ENCODE measurements at places on chromosomes 2 and 18. TPM values are rescaled to one million over a fixed set of nuclear protein-coding genes. Genes with fewer than 3 reads are reported as not detected.
A peak's percentile ranks its signal among the peaks of the same experiment; 100 is the strongest.

FAHD2B gene
- total RNA-seq: 33.0 TPM

UGT1A4 gene
- not detected for total RNA-seq

ERMN gene
- total RNA-seq: 0.04 TPM

IL18RAP gene
- not detected for total RNA-seq

ARHGAP28 gene
- total RNA-seq: 24.5 TPM

GRCh38 chr2:237306083-237306786, 107.7 kb downstream of the COL6A3 start:
- no peak for DNase-seq

GRCh38 chr2:216030216-216030615, 16.9 kb upstream of the MREG start:
- no peak for DNase-seq

DNA sequence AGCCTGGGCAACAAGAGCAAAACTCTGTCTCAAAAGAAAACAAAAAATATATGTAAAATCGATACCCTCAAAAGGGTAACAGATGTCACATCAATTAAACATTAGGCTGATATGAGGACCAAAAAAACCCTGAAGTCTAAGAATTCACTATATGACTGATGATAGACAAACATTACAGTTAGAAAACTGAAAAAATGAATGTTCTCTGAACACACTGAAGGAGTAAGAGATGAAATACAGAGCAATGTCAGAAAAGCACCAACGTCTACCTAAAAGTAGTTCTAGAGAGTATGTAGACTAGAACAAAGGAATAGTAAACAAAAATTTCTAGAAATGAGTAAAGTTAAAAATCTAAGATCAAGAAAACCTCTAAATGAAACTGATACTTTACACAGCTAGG, 81.9 kb downstream of the SLC66A3 start:
- no peak for DNase-seq

DNA sequence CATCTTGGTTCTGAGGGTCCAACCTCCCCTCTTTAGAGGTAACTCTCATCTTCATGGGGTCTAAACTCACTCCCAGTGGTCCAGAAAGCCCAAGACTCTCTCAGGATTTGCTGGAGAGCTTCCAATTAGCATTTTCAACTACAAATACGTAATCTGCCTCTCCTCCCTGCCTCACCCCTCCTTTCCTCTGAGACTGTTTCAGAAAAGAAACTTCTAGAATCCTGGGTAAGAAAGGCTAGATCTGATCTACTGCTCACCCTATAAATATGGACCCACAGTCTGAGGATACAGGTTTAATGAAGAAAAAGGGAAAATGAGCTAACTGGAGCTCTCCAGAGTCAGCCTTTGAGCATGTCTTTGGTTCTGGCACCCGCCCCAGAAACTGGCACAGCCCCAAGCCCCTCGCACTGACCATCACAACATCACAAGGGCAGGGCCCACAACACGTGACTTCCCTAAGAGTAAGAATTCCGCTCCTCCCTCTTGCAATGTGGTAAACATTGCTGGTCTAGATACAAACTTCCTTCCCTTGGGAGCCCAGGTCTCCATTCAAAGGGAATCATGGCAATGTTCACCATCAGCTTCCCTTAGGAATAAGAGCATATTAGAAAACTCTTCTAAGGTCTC, 21.7 kb upstream of the IHH start:
- no peak for DNase-seq

DNA sequence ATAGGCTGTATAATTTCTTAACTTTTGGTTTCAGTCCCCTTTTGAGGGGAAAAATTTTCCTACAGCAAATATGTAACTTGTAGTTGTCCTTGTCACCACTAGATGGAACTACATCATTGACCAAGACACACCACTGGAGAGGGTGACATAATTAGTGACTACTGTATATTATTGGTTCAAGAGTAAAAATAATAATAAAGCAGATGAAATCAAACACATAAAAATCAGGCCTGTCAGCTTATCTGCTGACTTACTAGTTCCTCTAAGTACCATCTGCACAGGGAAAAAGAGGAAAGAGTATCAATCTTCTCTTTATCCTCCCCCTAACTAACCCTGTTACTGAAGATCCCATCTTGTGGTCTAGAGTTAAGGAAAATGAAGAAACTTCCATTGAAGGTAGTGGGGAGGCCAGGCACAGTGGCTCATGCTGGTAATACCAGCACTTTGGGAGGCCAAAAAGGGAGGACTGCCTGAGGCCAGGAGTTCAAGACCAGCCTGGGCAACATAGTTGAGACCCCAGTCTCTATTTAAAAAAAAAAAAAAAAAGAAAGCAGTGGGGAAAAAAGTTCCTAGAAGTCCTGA, 29.6 kb upstream of the ENOSF1 start:
- DNase-seq: peak; percentile 44

DNA sequence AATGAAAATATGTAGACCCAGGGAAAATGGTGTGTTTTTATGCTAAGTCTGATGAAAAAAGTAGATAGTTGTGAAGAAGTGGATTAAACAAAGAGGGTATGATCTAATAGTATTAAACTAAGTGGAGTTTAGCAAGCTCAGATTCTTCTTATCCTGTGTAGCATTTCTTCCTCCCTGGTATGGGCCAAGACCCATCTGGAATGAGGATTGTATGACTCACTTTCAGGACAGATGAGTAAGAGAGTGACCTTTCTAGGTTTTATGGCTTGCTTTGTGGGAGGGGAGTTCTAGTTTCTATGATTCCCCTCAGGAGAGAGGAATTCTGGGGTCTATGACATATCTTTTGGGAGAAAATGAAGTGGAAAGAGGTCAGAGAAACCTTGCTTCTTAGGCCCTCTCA, 550.1 kb downstream of the SPAG16 start:
- no peak for DNase-seq

GRCh38 chr2:149442346-149442745, 112.0 kb downstream of the LYPD6 start:
- no peak for DNase-seq

DNA sequence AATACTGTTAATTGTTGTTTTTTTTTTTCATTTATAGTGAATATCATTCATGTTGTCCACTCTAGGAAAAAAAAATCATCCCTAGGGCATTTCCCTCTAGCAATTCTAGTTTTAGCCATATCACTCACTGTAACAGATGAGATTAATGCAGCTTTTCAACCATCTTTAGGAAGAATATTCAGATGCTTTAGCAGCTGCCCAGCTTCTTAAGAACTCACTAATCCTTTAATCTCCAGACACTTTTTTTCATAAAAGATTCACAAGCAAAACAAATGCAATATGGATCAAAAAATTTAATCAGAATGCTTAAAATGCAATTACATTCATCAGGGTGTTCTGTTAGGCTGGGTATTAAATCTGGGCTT, 692.6 kb downstream of the ERBB4 start:
- no peak for DNase-seq

- no peak for DNase-seq
Observed at GRCh38 chr18:59906203-59906602, 6.4 kb downstream of the PMAIP1 start.

DNA sequence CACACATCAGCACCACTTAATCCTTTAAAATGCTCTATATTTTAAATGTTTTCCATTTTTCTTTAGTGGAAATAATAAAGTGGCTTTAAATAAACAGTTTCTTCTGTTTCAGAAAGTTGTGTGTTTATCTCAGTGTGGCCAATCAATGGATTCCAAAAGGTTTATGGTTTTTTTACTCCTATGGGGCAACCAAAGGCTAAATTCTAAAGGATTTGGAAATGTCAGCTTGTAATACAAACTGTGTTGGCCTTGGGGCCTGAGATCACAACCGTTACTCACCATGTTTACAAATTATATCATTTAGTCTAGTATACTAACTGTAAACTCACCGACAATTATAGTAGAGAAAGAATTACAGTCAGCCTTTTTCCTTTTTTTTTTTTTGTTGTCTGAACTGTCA, 827.2 kb downstream of the EPHA4 start:
- DNase-seq: no peak

DNA sequence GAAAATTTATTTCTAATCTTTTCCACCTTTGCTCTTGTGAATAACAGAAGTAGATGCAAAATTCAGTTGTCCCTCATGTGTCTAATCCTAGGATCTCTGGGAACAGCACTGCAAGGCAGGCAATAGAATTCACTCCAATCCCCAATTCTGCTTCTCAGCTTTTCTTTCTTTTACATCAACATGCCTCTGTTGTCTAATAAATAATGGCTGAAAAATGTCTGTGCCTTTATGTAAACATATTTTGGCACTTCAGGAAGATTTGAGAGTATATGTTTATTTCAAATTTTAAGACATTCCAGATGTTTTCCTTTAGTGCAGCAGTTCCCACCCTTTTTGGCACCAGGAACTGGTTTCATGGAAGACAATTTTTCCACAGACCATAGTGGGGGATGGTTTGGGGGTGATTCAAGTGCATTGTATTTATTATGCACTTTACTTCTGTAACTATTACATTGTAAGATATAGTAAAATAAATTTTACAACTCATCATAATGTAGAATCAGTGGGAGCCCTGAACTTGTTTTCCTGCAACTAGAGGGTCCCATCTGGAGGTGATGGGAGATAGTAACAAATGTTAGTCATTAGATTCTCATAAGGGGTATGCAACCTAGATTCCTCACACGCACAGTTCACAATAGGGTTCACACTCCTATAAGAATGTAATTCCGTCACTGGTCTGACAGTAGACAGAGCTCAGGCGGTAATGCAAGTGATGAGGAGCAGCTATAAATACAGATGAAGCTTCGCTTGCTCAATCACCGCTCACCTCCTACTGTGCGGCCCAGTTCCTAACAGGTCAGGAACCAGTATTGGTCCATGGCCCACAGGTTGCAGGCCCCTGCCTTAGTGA, 590.3 kb upstream of the CNTNAP5 start:
- DNase-seq: no peak

GRCh38 chr2:48452108-48452507, 77.8 kb upstream of the STON1 start:
- DNase-seq: no peak

DNA sequence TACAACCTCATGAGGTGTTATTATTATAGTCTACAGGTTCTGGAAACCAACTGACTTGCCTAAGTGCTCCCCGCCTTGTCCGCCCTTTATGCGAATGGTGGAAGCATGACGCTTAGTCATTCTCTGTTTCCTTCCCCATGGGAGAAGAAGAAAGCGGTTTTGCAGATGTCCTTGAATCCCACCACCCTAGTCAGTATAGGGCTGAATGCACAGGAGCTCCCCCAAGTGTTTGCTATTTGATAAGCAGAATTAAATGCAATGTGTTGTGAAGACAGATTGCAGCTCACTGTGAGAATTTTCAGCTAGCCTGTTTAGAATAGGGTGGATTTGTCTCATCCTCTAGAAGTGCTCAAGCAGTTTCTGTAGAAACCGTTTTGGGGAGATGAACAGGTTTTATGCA, 652.0 kb downstream of the DCC start:
- peak; percentile 8 for DNase-seq

DNA sequence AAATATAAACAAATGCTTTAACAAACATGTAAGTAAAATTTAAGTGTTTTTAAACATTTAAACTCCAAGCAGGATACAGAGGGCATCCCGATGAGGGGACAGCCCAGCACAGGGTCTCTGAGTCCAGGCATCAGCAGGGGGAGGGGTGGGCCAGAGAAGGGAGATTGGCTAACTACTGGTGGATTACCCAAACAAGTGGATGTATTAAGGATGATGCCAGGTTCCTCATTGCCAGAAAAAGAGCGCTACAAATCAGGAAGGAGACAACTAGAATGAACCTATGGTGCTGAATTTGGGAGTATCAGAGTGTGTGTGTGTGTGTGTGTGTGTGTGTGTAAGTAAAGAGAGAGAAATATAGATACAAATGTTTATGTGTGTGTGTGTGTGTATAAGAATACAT, 162.0 kb upstream of the RMP24 start:
- no peak for DNase-seq

GRCh38 chr18:36580266-36580665, 248.5 kb downstream of the TPGS2 start:
- no peak for DNase-seq

- DNase-seq: no peak
Observed at GRCh38 chr18:40292985-40293710, 1661.9 kb upstream of the PIK3C3 start.

- no peak for DNase-seq
Observed at GRCh38 chr2:101991721-101992145, at the start of gene IL1R2. TSS of gene IL1R2 (plus strand) at chr2:101991960. CDS start at chr2:102008576, 16,616 bp downstream.

DNA sequence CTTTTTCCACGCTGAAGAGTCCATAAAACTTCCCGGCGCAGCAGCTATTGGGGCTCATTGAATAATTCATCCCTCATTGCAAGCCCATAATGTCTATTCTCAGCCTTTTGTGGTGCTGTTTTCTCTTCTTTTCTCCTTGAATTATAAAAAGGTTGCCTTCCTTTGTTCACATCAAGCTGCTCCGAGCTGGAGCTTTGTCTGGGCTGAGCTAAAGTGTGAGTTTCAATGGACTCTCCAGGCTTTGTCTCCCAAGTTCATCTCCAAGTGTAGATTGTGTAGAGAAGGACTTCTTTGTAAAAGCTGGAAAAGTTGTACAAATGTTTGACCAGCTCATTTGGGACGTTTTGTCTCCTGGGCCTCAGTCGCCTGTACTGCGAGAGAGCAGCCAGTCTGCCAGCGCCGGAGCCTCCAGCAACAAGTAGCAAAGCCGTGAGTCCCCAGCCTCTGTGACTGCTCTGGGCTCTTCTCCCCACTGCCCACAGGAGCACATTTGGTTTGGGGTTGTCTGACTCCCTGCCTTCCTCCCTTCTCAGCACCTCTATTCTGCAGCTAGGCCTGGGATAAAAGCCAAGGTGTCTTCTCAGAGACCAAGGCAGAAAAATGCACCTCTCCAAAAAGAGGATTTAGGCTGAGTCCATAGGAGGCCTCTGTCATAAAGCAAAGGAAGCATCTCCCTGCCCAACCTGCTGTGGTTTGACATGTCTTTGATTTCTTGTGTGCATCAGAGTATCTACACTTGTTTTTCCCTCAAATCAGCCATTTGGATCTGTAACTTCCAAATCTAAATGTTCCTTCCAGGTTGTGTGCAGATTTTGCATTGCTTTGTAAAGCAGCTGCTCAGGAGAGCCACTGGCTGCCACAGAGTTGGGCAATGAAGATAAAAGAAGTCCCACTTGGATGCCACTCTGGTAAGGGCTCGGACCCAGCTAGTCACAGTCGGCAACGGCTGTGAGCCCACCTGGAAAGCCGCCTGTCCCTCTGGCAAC, 6.4 kb downstream of the PAX3 start:
- DNase-seq: no peak

All from H7 (cell line).